NCI-H2081 (cell line): ENCODE measurements at places on chromosomes 13 and 19.

DNA sequence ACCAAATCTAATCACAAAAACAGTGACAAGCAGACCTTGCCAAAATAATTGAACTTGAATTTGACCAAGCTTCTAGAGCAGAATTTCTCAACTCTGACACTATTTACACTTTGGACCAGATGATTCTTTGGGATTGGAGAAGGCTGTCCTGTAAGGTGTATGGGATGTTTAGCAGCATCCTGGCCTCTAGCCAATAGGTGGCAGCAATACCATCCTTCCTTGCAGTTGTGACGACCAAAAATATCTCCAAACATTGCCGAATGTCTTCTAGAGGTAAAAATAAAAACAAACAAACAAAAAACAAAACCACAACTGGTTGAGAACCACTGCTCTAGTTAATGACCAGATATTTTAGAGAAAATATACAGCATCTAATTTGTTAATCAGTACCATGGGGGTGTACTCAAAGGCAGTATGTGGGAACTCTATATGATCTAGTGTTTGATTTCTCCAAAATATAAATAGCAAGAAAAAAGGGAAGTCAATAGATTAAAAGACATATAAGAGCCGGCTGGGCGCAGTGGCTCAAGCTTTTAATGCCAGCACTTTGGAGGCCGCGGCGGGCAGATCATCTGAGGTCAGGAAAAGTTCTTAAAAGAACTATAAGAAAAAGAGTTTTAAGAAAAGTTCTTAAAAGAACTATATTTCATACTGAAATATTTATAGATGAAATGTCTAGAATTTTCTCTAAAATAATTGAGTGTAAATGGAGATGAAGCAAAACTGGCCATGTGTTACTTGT lies 60.9 kb upstream of the ZNF527 start:
- no peak for DNase-seq

- no peak for DNase-seq
These were observed 131.8 kb downstream of the IRS2 start for GRCh38 chr13:109654341-109655205.

GRCh38 chr13:106263801-106264200 lies 271.7 kb downstream of the EFNB2 start:
- DNase-seq, result no peak

DNA sequence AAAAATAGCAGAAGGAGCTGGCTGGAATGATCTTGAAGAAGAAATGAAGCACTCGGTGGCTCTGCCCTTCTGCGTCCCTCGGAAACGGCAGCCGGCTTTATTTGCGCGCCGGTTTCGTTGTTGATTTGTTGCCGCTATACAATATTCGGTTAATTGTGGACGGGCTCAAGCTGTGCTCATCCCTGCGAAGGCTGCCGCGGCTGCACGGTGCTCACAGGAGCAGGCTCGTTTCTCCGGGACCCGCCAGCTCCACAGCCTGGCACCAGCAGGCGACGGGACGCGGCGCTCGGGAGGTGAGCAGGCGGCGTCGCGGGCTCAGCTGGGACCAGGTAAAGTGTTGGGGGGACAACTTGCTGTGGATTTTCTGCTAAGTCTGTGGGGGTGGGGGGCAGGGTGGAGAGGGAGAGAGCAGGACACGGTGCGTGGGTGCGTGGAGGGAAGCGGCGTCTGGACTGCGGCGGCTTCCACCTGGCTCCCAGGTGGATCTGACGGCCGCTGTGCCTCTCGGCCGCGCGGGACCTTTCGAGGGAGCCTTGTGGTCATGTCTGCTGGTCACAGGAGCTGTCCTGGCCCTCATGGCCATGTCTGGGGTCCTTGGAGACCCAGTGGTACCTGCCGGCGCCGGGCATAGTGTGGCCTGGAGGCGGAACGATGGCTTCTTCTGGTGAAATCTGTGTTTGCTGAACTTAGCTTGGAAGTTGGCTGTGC lies 90.9 kb downstream of the TEX29 start:
- peak; percentile 61 for DNase-seq

- DNase-seq, result no peak
These were observed 292.3 kb upstream of the SPRY2 start for GRCh38 chr13:80633251-80633650.

- DNase-seq, result no peak
These were observed 223.1 kb downstream of the MZT1 start for GRCh38 chr13:72504131-72504841.

GRCh38 chr19:9456018-9456689 lies 20.8 kb upstream of the ZNF266 start:
- no peak for DNase-seq

DNA sequence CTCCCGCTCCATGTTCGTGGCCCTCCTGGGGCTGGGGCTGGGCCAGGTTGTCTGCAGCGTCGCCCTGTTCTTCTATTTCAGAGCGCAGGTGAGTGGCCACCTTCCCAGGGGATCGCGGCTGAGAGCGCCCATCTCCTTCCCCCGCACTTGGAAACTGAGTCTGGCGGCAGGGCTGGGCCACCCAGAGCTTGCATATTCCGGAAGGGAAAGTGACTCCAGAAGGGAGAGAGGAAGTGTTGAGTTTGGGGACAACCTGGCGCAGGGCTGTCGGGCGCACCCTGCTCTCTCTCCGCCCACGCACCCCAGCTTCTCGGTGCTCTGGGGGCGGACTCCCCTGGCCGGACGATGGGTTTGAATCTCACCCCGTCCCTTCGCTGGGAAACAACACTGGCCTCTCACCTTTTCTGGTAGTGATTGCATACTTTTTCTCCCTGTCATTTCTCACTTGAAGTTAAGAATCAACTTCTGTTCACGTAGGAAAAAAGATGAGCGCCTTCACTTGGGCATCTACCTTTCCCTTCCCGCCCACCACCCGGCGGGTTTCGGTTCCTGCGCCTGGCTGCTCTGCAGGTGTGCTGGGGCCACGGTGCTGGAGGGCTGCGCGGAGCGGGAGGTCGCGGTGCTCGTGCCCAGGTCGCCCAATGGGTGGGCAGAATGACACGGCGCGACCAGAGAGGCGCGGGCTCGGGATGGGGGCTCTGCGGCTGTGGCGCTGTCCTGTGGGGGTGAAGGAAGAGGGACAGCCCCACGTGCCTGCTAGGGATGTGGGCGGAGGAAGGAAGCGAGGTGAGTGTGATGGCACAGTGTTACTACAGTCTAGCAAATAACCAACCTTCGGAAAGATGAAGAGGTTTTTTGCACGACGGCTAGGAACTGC lies 721 bp downstream of the TNFSF11 start:
- DNase-seq, result no peak

DNA sequence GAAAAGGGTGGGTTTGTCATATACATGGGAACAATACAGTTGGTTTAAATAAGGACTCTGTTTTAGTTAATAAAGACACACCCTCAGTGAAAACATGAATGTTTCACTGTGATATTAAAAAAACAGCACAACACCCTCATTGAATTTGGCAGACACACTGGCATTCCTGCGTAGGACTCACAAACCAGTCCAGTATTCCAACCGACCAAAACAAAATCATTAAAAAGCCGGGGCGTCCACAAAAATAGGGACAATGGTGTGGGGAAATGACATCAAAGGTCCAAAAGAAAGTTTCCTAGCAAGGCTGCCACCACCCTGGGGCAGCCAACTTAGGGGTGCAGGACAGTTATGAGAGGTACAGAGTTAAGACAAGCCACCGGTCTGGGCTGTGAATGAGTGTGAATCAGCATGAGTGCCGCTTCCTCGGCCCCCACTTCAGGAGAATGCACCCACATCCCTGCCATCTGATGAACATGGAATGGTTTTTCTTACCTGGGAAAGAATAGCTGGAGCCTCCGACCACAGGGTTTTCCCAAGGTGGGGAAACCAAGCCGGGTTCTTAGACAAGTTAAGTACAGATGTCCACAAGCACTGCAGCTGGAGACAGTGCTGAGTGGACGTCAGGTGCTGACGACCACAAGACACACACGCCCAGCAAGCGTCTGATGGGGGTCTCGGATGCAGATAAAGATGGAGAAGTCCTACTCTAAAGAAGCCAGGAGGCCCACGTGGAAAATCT lies 73.3 kb downstream of the KLF2 start:
- no peak for DNase-seq

GRCh38 chr19:20167651-20168122 lies 673 bp downstream of the ZNF486 start:
- no peak for DNase-seq

DNA sequence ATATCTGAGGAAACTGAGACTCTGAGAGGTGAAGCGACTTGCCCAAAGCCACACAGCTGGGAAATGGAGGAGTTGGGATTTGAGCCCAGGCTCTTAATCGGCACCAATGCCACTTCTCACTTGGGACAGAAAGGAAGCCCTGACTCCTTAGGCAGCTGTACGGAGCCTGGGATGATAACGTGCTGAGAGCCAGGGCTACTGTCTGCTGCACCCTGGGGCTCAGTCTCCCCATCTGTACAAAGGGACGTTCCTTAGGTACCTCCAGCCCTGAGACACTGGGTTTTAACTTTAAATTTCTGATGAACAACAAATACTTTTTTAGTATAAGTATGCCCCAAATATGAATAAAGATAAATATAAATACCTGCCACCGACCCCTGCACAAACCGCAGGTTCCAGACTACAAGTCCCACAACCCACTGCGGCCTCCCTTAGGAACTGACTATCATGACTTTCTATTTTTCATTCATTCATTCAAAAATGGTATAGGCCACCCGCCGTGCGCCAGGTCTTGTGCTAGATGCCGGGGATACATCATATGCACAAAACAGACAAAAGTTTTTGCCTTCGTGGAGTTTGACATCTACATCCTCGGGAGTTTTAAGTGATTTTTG lies 776 bp upstream of the NCLN start:
- peak; percentile 83 for DNase-seq

DNA sequence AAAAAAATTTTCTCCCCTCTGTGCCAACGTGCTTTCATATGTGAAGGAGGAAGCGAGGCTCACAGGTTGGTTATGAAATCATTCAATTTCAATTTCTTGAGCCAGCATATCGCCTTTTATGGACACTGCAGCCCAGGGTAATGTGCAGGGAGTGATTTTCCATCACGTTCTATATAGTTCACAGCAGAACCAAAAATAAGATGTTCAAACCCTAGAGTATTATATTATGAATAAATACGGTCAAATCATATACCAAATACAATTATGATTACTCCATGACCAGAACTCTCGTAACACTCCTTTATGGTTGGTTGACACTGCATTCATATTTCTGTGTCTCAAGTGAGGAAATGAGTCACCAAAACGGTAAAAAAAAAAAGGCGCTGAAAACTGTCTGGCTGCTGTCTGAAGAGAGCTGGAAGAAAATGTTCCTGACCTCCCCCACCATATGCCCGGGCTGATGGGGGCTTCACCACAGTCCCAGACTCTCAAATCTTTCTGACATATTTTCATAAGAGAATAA lies 75.8 kb upstream of the UBAC2 start:
- DNase-seq, result no peak

DNA sequence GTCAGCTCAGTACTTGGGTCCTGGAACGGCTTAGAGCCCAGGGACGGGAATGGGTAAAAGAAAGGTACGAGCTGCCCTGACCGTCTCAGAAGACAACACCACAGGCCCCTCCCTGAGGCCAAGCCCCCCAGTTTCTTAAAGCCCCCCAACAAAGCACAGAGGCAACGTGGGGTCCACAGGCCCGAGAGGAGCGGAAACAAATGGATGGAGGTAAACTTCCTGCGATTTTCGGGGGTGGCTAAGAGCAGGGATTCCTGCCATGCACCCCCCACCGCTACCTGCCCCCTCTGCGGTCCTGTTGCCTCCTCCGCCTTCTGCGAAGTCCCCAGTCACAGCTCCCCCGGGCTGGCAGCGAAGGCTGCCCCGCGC lies 48.2 kb downstream of the PTPRS start:
- DNase-seq, result no peak

DNA sequence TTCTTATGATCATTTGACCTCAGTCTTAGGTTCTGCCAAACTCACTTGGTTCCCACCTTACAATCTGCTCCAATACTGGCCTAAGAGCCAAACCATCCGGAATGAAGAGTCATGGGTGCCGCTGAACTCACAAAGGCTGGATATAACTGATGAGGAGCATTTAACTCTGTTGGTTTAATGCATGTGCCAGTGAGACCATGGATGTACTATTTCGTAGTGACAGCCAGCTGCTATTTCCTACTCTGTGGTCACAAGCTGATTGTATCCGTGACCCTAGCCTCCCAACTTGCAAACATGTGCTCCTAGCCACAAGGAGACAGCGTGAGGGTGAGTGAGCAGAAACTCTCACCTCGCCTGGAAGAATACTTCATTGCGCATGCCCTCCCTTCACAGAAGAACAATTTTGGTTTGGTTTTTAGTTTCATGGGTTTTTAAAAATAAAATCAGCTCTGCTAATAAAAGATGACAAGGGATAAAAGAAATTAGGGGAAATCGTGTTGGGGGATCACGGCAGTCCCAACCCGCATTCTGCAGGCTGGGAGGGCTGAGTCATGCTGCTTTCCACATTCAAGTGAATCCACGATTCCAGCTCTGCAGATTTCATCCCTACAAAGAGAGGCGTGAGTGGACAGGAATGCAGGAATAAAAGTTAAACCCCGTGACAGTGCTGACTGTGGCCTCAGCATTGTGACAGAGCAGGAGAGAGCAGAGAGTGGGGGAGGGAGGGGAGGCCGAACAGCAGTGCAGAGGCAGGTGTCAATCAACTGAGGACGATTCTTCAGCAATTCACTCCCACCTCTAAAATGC lies 66.8 kb upstream of the RAP2A start:
- no peak for DNase-seq

- DNase-seq, result no peak
These were observed 786 bp upstream of the LILRA2 start for GRCh38 chr19:54572696-54573311.

DNA sequence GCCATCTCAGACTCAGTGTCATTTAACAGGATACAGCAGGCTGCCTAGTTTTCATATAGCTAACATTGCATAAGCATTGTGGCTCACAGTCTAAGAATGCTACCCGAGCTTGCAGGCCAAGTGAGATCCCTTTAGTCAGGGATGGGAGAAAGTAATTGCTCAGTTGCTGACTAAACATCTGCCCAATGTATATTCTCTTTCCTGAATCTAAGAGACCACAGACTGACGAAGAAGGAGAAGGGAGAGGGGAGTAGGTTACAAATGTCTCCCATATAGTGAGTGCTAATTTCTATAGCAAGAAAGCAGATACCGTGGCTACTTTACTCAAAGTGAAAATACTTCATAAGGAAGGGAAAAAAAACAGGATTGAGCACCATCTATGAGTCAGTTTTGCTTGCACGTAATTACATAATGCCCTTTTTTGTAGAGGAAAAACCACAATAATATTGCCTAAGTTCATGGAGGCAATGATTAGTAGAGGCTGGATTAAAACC lies 453.9 kb downstream of the COG6 start:
- no peak for DNase-seq

GRCh38 chr13:27659145-27659865 lies 37.6 kb downstream of the POLR1D start:
- no peak for DNase-seq

DNA sequence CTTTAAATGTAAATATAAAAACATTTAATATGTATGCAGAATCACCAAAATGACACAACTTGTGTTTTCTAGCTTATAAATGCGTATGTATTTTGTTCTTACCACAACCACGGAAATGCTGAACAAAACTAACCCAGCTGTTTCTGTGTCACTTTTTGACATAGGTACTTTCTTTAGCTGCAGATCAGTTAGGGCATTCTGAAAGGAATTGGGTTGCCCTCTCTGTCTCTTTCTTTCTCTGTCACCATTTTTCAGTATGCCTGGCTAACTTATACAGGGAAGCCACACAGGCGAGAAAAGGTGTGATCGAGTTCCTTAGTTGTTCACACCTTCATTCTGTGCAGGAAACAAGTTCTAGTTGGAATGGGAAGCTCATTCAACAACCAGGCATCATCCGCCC lies 72.6 kb upstream of the ARGLU1 start:
- DNase-seq, result no peak

GRCh38 chr13:32804673-32805230 lies 211.5 kb upstream of the KL start:
- peak; percentile 69 for DNase-seq
